T-helper 2 cell (primary cell): ENCODE measurements at places on chromosomes 16 and 17.

- DNase-seq: no peak
Measured at GRCh38 chr17:82600731-82601446, 47.4 kb downstream of the WDR45B start.

DNA sequence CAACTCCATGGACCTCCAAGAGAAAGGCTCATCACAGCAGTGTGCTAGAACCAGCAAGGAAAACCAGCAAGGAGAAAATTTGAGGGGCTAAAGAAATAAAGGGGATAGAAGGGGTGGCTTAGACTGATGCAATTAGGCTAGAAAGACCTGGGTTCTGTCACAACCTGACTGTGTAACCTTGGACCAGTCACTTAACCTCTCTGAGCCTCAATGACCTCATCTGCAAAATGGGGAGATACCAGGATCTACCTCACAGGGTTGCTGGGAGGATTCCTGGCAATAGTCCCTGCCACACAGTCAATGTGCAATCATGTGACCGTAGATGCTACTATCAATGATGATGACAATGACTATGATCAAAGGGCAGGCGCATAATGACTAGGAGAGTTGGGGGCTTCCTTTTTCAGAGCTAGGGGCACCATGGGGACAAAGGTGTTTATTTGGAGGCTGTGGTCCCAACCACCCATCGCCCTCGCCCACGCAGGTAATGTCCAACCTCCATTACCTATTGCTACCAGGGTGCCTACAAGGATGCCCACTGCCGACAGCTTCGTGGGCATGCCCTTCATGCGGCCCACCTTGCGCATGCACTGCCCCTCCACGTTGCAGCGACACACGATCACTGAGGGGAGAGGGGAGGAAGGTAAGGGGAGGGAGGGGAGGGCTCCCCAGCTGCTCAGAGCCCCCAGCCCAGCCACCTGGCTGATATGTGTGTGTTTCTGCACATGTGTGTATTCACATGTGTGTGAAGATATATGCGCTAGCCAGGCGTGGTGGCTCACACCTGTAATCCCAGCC, 9.7 kb downstream of the CDH16 start:
- no peak for DNase-seq

- DNase-seq: no peak
Measured at GRCh38 chr17:65005858-65006257, 50.7 kb downstream of the GNA13 start.

DNA sequence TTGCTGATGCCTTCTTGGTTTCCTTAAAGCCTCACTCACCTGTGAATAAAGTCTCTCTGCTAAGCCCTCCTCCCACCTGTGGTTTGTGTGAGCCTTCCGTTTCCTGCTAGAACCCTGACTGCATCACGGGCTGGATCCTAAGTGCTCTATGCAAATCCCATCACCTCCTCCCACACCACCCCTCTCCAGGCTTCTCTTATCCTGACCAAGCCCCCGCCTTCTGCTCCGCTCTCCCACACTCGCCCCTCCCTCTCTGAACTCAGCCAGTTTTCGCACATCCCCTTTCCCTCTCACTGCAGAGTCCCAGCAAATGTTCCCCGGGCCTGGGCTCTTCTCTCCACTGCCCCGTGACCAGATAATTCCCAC, 51.8 kb downstream of the PIMREG start:
- DNase-seq: no peak

DNA sequence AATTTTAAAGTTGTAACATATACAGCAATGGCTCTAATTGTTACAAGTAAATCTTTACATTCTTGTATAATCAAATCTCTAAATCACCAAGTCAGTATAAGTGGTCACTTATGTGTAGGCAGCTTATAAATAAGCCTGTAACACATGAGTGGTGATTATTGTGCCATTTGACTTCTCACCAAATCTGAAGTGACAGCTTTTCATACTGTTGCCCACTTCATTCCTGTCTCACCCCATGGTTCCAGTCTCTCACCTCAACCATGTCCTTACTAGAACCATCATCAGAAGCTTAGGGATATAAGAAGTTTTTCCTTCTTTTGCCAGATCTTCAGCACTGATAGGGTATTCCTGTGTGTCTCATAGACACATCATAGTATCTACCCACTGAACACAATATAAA, 23.5 kb downstream of the TNRC6A start:
- DNase-seq: no peak

DNA sequence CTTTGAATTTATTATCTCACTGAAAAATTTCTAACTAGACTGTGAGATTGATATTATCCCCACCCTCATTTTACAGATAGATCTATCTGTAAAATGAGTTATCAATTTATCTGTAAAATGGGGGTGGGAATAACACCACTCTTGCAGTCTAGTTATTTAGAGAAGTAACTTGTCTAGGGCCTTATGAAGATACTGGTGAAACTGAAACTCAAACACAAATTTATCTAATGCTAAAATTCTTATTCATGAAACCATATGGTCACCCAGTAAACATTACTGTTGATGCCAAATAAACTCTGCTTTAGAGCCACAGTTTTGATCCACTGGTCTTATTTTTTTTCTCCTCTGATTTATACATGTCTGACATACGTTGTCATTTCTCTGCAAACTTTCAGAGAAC, 52.1 kb upstream of the SMIM36 start:
- no peak for DNase-seq

DNA sequence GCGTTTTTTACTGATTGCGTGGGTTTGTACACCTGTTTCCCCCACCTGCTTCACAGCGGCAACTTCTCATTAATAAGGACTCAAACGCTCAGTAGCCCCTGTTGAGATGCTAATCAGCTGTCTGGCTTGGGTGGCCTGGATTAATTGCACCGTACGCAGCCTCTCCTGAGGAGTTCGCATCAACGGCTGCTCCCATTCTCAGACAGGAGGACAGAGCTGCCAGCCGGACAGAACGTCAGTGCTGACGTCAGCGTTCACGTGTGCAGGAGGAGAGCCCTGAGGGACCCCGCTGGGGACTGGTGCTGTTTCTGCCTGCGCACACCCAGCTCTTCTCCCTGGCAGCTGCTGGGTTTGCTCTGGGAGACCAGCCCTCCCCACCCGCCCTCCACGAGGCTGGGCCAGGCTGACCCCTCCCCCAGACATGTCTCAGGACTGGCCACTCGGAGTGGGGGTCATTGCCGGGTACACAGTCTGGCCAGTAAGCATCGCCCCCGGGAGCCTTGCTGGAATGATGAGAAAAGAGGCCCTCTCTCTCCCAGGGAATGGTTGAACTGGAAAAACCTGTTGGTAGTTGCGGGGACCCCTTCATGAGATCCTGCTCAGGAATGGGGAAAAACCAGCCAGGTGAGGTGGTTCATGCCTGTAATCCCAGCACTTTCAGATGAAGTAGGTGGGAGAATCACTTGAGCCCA, 5.7 kb upstream of the BANP start:
- no peak for DNase-seq

GRCh38 chr16:5005916-5006315, 27.8 kb downstream of the NAGPA start:
- DNase-seq: no peak

DNA sequence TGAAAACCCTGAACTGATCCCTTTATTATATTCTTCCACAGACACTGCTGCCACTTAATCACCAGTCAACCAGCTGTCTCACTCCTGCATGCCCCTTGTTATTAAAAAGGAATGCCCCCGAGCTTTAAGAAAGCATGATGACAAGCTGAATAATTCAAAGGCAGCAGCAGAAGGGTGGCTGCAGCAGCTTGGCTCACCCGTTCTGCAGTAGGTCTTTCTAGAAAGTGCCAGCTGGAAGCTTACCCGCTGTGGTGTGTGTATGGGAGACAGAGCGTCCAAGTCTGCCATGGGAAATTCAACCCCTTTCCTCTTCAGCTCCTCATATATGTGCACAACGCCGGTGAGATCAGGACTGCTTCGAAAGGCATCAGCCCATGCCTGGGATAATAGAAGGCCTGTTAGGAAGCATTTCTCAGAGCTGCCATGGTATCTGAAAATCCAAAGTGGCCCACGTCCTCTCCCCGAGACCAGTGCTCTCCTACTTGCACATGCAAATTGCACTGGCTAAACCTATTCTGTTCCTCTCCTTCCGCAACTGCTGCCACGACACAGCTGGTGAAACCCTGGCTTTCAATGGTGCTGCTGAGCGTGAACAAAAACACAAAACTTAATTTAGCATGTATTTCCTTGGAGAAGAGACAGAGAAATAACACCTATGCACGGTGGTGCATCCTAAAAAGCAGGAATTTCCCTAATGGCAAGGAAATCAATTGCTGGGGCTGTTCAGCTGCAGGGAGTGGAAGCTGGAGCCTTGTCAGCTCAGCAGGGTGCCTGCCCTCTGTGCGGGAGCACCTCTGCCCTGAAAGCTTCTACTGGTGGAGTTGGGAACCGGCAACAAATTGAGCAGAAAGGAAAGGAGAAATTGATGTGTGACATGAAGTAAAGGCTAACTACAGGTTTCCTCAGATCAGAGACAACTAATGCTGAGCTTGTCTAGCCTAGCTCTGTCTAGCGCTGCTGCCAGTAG, 47.9 kb upstream of the SREBF1 start:
- no peak for DNase-seq

GRCh38 chr17:69597898-69598692, 183.6 kb downstream of the MAP2K6 start:
- no peak for DNase-seq

DNA sequence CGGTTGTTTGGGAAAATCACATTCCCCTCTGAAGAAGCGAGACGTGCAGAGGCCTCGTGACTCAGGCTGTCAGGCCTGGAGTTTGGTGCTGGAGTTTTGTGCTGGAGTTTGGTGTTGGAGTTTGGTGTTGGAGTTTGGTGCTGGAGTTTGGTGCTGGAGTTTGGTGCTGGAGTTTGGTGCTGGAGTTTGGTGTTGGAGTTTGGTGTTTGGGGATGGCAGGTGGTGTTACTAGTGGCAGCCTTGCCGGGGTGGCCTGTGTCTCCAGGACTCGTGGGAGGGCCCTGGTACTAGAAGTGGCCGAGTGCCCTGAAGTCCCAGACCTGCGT, 12.6 kb downstream of the TBC1D24 start:
- DNase-seq: no peak

DNA sequence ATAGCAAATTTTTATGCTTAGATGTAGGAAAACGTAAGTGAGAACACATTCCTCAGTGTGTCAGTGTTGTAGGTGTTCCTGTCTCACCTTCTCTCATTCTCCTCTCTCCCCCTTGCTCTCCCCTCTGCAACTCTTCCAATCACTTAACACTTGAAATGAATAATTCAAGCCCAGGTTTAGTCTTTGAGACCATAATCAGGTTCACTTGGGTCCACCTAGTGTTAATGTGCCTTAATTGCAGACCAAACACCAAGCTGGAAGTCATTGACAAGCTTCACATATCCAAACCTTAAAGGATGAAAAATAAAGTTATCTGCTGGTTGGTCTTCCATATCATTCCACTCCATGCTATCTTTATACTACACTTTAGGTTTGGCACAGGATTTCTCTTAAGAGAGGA, 37.0 kb downstream of the STXBP4 start:
- peak; percentile 40 for DNase-seq

GRCh38 chr16:22353191-22353919, 21.1 kb downstream of the CDR2 start:
- DNase-seq: no peak

DNA sequence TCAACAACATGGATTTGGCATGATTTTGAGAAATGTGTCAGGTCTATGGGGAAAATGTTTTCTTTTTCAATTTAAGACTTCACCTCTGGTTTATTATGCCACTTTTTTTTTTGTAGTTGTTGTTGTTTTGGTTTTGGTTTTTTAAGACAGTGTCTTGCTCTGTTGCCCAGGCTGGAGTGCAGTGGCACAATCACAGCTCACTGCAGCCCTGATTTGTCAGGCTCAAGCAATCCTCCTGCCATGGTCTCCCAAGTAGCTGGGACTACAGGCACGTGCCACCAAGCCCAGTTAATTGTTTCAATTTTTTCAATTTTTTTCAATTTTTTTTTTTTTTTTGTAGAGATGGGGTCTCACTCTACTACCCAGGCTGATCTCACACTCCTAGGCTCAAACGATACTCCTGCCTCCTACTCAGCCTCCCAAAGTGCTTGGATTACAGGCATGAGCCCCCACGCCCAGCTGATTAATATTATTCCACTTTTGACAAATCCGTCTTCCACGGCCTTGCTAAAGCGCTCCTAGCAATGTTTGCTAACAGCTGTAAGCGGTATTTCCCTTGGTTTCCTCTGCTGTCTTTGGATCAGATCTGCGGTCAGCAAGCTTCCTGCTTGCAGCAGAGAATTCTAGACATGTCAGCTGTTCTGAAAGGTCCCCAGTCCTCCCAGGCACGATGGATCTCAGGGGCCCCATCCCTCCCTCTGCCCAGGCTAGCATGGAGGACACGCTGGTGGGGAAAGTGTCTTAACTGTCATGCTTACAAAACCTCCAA, 7.0 kb upstream of the MILR1 start:
- DNase-seq: peak; percentile 79

GRCh38 chr16:79159261-79160049, 441.1 kb downstream of the MAF start:
- no peak for DNase-seq

- no peak for DNase-seq
Measured at GRCh38 chr17:4482338-4483011, 16.2 kb upstream of the SPNS2 start.

DNA sequence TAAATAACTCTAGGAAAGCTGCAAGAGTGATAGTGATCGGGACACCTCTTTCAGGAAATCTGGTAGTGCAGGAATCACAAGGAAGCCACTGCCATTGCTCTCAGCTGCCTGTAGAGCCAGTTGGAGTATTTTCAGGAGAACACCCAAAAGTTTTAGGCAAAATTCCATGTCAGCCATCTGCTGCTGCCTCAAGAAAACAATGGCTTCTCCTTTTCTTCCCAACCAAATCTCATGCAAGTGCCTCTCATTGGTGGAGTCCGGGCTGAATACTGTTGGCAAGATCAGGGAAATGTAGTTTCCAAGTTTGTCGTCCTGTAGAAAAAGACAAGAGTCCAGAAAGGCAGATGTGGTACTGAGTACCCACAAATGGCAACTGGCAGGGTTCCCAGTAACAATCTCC, 54.9 kb upstream of the TANC2 start:
- DNase-seq: no peak

DNA sequence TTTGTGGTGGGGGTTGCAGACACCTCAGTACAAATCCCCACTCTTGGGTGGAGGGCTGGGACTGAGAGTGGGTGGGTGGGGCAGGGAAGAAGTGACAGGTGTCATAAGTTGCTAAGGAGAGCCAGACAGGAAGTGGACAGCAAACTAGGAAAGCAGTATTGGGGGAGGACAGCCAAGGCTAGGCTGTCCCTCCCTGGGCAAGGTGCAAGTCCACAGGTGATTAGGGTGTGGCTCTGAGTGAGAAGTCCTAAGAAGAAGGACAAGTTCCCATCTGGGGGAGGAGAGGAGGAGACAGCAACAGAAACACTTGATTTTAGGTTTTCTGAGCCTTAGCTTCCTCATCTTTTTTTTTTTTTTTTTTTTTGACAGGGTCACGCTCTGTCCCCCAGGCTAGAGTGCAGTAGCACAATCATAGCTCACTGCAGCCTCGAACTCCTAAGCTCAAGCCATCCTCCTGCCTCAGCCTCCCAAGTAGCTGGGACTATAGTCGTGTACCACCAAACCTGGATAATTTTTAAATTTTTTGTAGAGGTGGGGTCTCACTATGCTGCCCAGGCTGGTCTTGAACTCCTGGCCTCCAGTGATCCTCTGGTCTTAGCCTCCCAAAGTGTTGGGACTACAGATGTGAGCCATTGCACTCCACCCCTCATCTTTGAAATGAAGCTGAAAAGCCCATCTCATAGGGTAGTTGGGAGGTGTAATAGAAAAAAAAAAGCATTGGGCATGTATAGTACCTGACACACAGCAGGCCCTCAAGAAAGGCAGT, 2.5 kb downstream of the MAPK3 start:
- DNase-seq: no peak

GRCh38 chr16:25064937-25065336, 46.6 kb upstream of the LCMT1 start:
- DNase-seq: no peak
